ENCODE measurements at places on chromosomes 3 and 15. TPM values are rescaled to one million over a fixed set of nuclear protein-coding genes. Genes with fewer than 3 reads are reported as not detected.

- no peaks in the 10 kb centered on the region for H3K27me3 ChIP-seq
- no peak overlapping the region for H3K27ac ChIP-seq
- H3K4me3 ChIP-seq, result no peak overlapping the region
- H3K4me1 ChIP-seq, result no peaks in the 10 kb centered on the region
- DNase-seq, result no peak
These were observed 294.8 kb downstream of the MCTP2 start for GRCh38 chr15:94526071-94526689.

DNA sequence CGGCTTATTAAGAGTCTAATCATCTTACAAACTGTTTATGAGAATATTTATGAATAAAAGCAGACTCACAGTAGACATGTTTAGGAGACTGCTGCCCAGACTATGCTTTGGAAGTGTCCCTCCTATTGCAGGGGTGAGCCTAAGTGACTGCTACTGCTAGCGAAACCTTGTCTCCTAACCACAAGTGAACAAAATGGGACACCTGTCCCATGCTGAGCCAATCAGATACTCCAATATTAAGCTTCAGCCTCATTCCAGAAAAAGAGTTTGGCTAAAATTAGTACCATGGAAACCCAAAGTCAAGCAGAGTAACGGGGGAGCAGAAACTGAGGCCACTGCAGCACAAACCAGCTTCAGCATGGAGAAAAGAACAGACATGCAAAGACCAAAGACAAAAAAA, 4.6 kb downstream of the DENND6A start:
- peaks cover 5% of the 10 kb centered on the region for H3K36me3 ChIP-seq
- no peak overlapping the region for H3K4me3 ChIP-seq
- H3K27ac ChIP-seq, result no peak overlapping the region
- DNase-seq, result no peak

DNA sequence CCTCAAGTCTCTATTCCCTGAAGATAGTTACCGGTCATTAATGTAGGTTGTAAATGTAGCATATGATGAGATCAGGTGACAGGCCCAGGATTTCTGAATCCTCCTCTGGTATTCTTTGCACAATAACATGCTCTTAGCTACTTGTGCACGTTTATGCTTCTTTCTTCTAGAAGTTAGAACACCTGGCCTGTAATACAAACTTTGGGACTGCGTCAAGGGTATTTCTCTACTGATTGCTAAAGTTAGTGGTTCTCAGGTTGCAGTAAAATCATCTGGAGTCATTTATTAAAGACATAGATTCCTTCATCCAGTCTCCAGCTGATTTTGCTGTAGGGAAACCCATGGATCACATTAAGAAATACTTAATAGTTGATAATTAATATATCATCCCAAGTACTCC, 48.0 kb downstream of the UNC13C start:
- no peaks in the 10 kb centered on the region for H3K27me3 ChIP-seq
- H3K27ac ChIP-seq, result no peak overlapping the region
- no peaks in the 10 kb centered on the region for H3K4me1 ChIP-seq
- no peaks in the 10 kb centered on the region for H3K36me3 ChIP-seq

DNA sequence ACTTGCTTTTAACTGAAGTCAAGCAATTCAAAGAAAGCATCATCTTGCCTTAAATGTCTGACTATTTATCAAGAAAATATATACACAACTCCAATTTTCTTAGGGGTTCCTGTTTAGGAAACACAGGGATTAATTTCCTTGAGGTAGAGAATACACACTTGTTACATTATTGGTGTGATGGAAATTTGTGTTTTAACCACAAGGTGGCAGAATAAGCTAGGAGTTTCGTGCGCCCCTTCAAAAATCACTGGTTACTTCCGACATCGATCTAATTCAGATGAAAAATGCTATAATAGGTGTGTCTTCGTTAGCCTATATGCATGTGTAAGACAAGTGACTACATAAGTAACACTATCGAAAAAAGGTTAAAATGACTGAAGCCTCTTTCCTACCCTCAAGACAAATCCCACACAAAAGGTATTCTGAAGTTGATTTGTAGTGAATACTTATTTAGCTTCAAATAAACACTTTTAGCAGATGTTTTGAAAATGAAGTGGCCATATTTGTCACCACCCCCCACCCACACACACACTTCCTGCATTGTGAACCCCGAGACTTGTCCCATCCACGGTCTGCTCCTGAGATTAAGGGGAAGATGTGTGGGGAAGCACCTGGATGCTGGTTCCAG, 246.5 kb downstream of the ROBO1 start:
- no peak for DNase-seq
- H3K36me3 ChIP-seq, result no peaks in the 10 kb centered on the region
- H3K27ac ChIP-seq, result no peak overlapping the region
- H3K4me3 ChIP-seq, result no peak overlapping the region
- H3K27me3 ChIP-seq, result no peaks in the 10 kb centered on the region

SSR3 gene
- total RNA-seq, result 63.0 TPM

CHRNA7 gene
- 3.7 TPM for total RNA-seq

GRCh38 chr3:9087831-9088413, 124.7 kb upstream of the RAD18 start:
- no peaks in the 10 kb centered on the region for H3K36me3 ChIP-seq
- no peaks in the 10 kb centered on the region for H3K4me1 ChIP-seq
- DNase-seq, result no peak
- no peaks in the 10 kb centered on the region for H3K27me3 ChIP-seq
- no peak overlapping the region for H3K4me3 ChIP-seq
- H3K27ac ChIP-seq, result no peak overlapping the region

Data from natural killer cell (primary cell).